ENCODE measurements at places on chromosomes 7 and 10.
A peak's percentile ranks its signal among the peaks of the same experiment; 100 is the strongest.

DNA sequence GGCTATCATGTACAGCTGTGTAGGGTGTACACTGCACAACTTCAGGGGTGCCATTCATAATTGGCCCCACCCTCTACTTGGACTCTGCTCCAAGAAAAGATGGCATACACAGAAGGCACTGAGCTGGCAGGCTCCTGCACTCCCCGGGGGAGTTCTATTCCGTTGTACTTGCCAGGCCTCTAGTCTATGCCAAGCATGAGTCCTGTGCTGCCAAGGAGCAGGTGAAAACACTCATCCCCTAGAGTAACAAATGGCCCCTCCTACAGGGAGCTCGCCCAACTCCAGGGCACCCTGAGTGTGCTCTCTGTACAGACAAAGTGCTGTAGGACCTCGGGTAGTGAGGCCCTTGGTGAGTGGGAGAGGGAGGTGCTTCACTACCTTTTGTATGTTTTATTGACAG, 127.2 kb downstream of the SLIT1 start:
- DNase-seq = no peak

DNA sequence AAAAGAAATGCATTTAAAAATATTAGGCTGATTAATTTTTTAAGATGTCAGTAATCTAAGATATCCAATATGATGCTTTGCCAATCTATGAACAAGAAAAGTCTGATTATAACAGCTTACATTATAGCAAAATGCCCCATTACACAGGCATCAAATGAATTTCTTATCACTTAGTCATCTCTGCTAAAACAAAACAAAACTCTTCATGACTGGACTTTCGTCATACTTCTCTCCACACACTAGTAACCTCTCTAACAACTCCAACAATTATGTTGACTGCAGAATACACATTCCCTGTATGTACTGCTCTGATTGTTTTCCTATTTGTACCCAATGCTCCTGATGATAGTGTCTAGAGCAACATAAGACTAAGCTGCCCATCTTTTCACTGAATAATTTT, 3.8 kb upstream of the MKI67 start:
- DNase-seq = no peak

- no peak for DNase-seq
Measured at GRCh38 chr7:45417735-45418134, 156.4 kb upstream of the ADCY1 start.

GRCh38 chr10:63760708-63761047, 239.5 kb downstream of the REEP3 start:
- DNase-seq = no peak

DNA sequence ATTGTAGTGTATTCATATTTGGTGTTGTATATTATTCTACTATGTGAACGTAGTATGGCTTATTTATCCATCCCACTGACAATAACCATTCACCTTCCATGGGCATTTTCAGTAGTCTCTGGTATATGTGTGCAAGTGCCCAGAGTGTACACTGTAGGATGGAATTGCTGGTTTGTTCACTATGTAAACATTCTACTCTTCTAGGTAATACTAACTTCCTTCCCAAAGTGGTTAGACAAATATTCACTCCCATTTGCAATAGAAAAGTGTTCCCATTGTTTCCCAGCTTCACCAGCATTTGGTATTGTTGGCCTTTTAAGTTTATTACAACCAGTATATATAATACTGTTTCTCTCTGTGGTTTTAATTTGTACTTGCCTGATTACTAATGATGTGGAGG, 153.7 kb downstream of the C7orf25 start:
- DNase-seq = no peak

GRCh38 chr7:15086862-15087261, 184.3 kb upstream of the DGKB start:
- no peak for DNase-seq

- no peak for DNase-seq
Measured at GRCh38 chr7:131723926-131724325, 167.5 kb upstream of the PODXL start.

DNA sequence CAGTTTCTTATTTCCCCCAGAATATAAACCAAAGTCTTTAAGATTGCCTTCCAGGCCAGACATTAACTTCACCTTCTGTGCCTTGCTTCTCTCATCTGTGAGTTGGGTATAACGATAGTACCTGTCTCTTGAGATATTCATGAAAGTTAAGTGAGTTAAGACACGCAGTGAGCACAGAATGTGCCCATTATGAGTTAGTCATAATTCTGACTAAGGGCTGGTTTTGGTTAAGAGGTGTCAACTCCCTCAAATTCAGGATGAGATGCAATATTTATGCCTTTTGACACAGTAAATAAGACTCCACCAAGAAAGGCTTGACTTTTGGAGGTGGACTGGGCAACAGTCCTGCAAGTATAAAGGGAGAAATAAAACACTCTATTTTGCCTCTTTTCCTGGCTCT, 528.7 kb upstream of the IGFBP3 start:
- no peak for DNase-seq

DNA sequence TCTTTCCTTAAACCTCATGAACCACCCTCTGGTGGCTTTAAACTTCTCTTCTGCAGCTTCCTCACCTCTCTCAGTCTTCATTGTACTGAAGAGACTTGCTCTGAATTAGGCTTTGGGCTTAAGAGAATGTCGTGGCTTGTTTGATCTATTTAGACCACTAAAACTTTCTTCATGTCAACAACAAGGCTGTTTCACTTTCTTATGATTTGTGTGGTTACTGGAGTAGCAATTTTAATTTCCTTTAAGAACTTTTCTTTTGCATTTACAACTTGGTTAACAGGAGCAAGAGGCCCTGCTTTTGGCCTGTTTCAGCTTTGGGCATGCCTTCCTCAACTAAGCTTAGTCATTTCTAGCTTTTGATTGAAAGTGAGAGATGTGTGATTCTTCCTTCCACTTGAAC, 38.1 kb upstream of the CDHR3 start:
- DNase-seq = no peak

DNA sequence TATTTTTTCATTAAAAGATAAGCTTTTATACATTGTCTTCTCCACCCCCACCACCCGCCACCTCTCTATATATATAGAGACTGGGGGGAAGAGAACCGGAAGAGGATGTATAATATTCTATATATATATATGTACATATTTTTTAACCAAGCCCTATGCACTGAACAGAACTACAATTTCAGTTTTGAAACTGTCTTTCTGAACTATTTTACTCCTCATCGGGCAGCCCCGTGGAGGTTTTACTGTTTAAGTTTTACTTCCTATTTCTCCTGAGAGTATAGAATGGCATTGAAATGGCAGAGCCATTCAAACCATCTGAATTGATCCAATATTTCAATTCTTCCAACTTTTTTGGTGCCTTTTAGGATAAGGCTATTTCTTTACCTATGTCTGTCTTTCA, 1047.1 kb downstream of the NRG3 start:
- DNase-seq = no peak

DNA sequence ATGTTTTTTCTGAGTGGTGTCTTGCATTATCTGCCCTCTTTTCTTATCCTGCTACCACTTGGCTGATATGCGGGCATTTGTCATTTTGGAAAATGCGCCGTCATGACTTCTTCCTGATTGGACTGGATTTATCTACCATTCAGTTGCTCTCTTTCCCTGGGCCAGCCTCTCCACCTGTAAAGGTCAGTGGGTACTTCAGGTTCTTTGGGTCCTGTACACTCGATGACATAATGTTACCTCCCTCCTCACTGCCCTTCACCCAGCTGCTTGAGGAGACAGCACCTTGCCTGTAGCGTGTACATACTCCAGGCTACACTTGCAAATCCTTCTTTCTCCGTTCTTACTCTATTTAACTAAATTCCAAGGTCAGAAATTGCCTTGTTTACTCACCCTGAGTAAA, 83.7 kb downstream of the RBM33 start:
- no peak for DNase-seq

- peak; percentile 8 for DNase-seq
Measured at GRCh38 chr10:6669269-6669859, 89.3 kb upstream of the PRKCQ start.

GRCh38 chr7:10780400-10780747, 193.3 kb upstream of the PHF14 start:
- DNase-seq = no peak

GRCh38 chr7:36707898-36708297, 16.4 kb downstream of the AOAH start:
- DNase-seq = no peak

- DNase-seq = peak; percentile 28
Measured at GRCh38 chr7:78499971-78500370, 701.4 kb downstream of the PHTF2 start.

GRCh38 chr7:15397922-15398760, 163.7 kb downstream of the AGMO start:
- no peak for DNase-seq

DNA sequence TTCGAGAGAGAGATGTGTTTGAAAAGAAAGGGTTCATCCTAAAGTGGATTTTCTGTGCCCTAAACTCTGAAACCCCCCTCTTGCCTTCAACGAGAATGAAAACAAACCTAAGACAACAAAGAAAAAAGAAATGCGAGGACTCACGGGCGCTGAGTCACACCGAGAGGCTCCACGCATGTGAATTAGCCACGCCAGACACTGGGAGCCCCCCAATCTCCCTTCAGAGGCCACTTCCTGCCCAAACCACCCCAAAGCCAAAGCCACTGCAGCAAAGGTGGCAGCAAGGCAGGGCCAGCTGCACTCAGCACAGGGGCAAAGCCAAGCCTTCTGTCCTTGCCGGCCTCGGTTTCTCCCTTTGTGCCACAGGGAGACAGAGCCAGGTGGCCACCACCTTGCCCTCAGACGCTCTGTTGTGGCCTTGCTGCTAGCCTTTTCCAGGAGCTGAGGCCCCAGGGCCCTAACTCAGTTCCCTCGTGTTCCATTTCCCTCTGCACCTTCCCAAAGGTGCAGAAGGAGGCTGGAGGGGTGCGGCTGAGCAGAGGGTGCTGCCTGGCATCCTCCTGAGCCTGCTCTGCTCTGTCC, 93.3 kb downstream of the FAM53B start:
- DNase-seq = no peak

DNA sequence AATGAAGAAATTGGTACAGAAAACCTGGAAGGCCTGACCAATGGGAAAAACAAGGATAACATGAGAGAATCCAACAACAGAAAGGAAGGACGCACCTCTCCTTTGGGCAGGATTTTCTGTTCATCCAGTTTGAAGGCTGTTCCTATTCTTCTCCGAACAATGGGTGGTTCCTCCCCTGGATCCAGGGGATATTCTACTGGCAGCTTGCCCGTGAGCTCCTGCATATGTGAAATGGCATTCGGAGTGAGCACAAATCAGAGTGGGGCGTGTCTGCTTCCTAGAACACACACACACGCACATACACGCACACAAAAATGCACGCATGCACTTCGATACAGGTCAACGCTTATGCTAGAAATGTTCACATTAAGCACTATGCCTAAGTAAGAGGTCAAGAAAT, 83.5 kb downstream of the PRPF18 start:
- DNase-seq = no peak

- no peak for DNase-seq
Measured at GRCh38 chr10:121891103-121891502, 36.7 kb downstream of the ATE1 start.

- no peak for DNase-seq
Measured at GRCh38 chr10:69716711-69717560, 84.8 kb upstream of the COL13A1 start.

DNA sequence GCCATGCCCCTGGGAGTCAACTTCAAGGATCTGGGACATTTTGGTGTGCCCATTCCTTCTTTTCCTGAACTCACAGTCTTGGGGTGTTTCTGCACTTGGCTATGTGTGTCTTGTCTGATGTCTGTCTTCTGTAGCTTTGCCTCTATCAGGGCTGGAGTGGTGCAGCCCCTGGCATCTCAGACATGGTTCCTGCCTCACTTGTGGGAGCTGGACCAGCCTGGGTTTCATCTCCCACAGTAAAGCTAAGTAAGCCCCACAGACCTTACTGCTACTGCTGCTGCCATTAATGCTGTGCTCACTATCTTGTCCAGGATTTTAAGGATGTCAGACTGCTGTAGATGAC, 59.0 kb downstream of the ADCYAP1R1 start:
- no peak for DNase-seq

DNA sequence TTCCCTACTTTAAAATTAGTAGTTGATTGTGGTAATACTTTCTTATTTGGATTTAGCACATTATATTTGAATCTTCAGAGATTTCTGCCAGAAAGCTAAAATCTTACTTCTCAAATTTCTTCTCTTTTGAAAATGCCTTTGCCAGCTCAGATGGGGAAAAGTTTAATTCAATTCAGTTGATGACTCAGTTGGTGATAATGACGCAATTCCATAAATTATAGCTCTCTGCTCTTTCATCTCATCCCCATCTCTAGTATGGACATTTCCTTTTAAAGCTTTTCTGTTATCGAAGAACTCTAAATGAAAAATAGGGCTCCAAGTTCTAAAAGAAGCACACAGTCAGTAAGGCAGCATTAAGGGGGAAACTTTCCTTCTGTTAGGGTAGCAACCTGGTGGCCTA, 25.5 kb downstream of the RNLS start:
- DNase-seq = peak; percentile 48

- DNase-seq = no peak
Measured at GRCh38 chr10:13388478-13389230, 40.6 kb upstream of the SEPHS1 start.

GRCh38 chr10:110650265-110650668, 6.1 kb downstream of the RBM20 start:
- DNase-seq = no peak

GRCh38 chr10:62511238-62511637, 137.1 kb downstream of the ZNF365 start:
- no peak for DNase-seq

- no peak for DNase-seq
Measured at GRCh38 chr10:54396031-54396430, 405.0 kb downstream of the PCDH15 start.

DNA sequence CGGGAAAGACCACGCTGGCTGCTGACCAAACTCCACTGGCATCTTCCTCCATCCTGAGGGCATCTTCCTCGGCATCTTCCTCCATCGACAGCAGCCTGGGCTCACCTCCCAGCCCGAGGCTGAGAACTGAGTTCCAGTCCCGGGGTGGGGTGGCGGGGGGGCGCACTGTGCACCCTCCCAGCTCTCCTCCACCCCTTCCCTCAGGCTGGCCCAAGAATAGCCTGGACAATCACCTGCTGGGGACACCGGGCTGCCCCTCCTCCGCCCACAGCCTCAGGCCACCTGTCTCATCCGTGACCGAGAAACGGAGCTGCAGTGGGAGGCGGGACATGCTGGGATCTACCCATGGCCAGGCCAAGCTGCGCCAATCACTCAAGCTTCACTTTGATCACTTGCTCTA, 37.2 kb downstream of the DIP2C start:
- DNase-seq = no peak

DNA sequence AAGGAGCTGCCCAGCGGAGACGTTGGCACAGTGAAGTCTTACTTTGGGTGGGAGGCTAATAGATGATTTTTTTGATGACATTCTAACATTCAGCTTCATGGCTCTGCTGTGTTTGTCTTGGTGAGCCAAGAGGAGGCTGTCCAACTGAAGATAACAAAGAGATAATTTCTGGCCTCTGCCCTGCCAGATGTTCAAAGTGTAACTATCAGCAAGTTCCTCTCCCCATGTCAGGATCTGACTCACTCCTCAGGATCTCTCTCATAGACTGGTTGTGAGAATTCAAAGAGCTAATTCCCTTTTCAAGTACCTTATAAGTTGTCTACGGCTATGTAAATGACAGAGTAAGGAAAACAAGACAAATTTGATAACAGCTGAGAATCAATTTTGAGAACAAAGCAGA, 1340.9 kb downstream of the XPNPEP1 start:
- DNase-seq = no peak
